Right cardiac atrium (tissue), 5 donors: ENCODE measurements at places on chromosomes 6 and 20.

- DNase-seq: no peak
These were observed 74.9 kb upstream of the TOX2 start for GRCh38 chr20:43839793-43840199.

DNA sequence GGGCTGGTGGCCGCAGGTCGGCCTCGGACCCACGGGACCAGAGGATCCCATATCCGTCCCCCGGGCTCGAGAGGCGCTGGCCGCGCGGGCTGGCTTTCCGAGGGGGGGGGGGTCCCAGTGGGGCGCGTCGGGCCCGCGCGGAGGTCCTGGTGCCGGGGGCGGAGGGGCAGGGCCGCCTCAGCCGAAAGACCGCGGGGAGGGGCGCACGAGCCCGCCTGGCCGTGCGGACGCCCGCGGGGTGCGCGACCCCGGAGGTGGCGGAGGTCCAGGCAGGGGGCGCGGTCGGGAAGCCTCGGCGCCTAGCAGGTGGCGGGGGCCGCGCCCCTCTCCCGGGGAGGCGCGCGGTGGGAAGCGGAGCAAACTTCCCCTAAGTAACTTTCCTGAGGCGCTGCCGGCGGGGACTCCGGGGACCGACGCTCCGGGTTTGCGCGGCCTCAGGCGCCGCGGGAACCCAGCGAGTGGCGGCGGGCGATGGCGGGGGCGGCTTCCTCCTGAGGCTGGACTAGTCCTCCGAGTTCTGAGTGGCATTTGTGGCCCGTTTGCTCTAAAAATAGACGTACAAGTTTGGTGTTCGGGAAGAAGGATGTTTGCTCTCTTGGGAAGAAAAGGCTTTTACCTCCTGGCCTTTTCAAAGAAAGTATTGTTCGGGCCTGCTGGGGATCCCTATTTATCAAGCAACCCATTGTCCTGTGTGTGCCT, 26.5 kb upstream of the BTBD3 start:
- DNase-seq: peak; percentile 65

DNA sequence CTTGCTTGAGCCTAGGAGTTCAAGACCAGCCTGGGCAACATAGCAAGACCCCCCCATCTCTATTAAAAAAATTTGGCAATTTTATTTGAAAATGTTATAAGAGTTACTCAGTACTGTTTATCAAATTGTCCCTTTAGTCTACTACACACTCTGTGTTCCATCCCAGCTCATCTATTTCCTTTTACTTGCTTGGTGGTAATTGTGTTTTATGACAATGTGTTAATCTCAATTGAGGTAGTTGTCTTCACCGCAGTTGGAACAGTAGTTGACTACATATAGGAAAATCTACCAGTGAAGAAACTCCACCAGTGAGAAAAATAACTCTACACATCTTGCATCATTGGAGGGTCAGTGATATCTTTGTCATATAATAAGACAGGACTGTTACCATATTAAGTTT, 8.0 kb downstream of the NCOA3 start:
- no peak for DNase-seq

DNA sequence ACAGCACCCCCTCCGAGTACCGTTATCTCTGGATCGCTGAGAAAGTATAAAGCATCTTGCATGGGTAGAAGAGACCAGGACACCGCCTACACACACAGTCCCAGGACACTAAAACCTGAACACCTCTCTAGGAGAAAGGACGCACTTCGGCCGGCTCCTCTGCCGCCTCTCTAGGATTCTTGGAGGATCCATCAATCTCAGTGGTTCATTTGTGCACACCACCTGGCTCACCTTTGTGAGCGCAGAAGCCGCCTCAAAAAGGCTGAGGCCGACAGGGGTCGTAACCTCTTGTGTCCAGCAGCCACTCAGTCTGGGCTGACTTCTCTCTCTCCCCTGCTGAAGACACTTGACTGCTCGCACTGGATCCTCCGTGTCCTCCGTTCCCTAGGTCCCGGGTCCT, 13.5 kb downstream of the ZSCAN23 start:
- no peak for DNase-seq

DNA sequence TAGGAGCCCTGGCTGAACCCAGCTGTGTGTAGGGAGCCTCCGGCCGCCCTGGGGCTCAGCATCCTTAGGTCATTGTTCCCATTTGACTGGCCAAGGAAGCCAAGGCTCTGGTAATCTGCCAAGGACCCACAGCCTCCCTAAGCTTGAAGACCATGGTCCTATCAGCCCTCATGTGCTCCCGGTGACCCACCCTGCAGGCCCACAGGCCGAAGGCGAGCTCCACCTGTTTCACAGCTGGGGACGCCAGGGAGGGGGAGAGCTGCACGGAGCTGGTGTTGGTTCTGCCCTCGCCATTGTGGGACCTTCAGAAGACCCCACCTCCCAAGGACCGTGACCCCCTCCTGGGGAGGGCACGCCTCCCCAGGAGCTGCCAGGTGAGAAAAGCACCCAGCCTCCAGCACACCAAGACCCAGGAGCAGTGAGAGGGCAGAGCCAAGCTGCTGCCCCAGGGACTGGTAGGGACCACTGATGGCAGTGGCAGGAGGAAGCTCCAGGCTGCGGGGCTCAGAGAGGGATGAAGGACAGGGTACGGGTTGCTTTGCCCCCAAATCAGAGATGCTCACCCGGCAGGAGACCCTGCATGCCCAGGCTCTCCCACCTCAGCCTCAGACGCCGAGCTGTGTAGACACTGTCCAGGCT, 30.7 kb upstream of the MRGBP start:
- peak; percentile 28 for DNase-seq

GRCh38 chr6:17957498-17957897, 29.9 kb downstream of the KIF13A start:
- DNase-seq: no peak

DNA sequence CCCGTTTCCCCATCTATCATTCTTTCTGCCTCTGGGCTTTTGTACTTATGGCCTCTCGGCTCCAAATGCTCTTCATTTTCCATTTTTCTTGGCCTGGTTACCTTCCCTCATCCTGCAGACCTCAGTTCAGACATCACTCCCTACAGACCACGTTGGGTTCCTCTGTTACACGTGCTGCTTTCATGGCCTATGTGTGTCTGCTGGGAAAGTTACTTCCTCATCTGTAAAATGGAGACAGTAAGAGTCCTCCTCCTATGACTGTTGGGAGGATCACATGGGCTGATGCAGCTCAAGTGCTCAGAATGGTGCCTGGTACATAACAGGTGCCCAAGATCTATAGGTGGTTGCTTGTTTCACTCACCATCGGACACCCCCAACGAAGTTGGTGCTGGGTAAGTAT, 13.5 kb downstream of the KCNK17 start:
- no peak for DNase-seq
